ENCODE measurements at places on chromosomes 6 and 20.

GRCh38 chr20:50191065-50191543 lies 474 bp downstream of the CEBPB start:
- DNase-seq: no peak

- DNase-seq: no peak
Measured at GRCh38 chr6:158575550-158575949, 15.7 kb downstream of the TMEM181 start.

- peak; percentile 61 for DNase-seq
Measured at GRCh38 chr6:235763-236360, 56.4 kb upstream of the DUSP22 start.

DNA sequence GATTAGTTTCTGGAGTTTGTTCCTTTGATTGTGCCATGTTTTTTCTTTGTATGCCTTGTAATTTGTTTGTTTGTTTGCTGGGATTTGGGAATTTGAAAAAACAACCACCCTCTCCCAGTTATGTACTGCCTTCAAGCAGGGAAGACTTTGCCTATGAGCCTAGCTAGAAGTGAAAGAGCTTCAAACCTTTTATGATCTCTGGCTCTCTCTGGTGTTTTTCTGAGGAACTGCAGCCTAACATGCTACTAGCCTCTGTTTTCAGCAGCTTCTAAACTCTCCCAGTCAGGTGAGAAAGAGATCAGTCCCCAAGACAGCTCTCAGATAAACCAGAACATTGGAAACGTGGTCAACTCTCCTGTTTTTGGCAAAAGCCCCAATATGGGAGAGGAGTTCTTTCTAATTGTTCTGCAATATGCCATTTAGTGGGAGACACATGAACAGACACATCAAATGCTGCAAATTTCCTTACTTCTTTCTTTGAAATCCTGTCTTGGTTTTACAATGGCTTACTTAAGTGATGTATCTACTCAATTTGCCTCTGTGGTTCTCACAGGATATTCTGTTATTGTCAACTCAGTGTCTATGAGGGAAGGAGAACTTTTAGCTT lies 58.9 kb upstream of the SERINC1 start:
- DNase-seq: peak; percentile 69

GRCh38 chr6:167829513-167829912 lies 2.8 kb downstream of the AFDN start:
- DNase-seq: no peak

DNA sequence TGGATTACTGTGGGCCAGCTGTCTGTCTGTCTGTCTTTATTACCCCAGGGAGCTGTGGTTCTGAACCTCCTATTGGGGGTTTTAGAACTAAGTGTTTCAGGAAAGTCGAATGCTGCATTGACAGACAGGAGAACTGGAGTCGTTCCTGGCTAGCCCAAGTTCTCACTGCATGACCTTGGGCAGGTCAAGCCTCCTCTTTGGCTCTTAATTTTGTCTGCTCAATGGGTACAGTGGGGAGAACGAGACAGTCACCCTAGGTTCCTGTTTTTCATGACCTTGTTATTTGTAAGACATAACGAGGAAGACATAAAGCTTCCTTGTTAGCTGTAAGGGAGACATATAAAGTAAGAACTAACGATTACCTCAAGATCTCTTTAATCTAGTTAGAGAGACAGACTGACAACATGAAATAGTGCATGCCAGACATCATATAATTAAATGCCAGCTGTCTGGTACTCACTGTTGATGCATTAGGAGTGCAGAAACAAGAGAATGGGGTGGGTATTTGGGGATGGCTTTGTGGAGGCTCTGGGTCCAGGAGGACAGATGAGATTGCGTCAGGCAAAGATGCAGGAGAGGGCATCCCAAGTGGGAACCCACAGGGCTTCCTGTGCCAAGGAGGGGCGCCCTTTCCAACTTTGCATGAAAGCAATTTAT lies 3.7 kb upstream of the CCDC167 start:
- DNase-seq: no peak

DNA sequence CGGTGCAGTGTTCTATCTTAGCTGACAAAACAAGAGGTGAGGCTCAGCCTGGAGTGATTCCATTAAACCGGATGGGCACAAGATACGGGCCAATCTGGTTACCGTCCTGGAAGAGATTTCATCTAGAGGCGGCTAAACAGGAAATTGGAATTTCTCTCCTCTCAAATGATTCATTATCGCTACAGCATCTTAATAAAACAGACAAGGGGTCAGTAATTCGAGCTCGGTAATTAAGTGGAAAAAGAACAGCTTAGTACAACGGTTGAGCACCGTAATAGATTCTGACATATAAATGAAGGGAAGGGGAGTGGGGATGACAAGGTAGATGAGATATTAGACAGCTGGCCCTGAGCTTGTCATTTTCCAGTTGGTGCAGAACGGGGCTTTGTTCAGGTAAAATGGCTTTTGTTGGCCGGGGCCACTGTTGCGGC lies 137.2 kb downstream of the EDN3 start:
- DNase-seq: no peak

GRCh38 chr20:61924211-61924857 lies 141.3 kb downstream of the TAF4 start:
- DNase-seq: no peak

- DNase-seq: no peak
Measured at GRCh38 chr6:78076371-78076770, 423.5 kb downstream of the MEI4 start.
